ENCODE measurements at places on chromosomes 13 and 19.

DNA sequence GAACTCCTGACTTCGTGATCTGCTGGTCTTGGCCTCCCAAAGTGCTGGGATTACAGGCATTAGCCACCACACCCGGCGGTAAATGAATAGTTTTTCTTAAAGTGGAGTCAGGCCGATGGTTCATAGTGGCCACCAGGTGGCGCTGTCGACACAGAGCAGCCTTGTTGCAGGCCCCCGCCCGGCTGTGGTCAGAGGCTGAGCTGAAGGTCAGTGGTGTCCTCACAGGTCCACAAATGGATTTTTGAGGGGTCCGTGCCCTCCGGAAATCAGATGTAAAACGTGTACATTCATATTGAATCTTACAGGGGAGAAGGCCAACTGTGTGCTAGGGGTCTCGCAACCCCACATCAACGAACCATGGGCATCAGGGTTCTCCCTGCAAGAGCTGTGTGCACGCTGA, 13.4 kb upstream of the WDR18 start:
- no peak for DNase-seq

DNA sequence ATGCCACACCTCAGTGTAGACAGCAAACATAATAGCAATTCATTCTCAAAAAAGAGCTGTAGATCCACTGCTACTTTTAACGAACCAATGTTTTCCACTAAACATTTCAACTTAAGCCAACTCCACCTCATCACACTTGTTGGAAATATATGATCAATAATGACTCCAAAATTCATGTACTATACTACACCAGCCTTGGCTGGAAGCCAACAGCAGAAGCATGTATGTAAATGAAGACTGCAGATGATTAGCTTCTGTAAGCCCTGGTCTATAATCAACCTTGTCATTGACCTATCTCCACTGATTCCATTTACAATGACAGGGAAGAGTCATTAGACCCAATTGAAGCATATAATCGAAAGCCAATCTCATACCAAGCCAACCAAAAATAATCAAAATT, 71.7 kb downstream of the STK24 start:
- DNase-seq, result no peak

GRCh38 chr13:66927562-66927961, 302.6 kb downstream of the PCDH9 start:
- no peak for DNase-seq

GRCh38 chr19:40466219-40466984, 399 bp upstream of the SPTBN4 start:
- peak; percentile 44 for DNase-seq

GRCh38 chr13:19672990-19673389, 39.5 kb downstream of the MPHOSPH8 start:
- no peak for DNase-seq

DNA sequence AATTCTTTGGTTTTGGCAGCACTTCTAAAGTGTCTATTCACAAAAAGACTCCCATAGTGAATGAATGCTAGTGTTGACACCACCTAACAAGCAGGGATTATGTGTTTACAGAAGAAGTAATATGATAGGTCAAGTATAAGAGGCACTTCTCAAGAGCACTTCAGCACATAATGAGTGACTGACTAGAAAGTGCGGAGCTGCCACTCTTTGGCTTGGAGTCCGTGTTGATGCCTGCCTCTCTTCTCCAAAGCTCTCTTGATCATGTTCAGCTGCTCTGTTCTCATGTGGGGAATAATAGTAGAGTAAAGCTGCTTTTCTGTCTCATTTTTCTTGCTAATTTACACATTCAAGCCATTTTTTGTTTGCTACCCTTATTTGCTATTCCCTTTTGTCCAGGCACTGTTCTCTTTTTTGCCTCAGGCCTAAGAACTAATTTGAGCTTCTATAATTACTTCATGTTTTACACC, 22.7 kb upstream of the MAB21L1 start:
- no peak for DNase-seq

GRCh38 chr13:24173795-24174194, 13.3 kb downstream of the SPATA13 start:
- no peak for DNase-seq

DNA sequence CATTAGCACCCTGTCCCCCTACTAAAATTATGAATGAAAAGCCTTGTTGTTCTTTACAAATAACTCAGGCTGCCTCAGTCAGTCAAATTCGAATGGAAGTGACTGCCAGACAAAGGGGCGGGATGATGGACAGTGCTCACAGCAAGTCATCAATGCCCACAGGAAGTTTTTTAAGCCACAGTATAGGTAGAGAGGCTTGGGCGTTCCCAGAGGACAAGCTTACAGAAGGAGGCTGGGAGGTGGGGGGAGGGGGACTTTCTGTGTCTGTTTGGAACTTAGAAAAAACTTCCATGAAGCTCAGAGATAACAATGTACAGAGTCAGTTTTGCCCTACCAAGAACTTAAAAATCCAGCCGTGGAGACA, 18.5 kb upstream of the SPRY2 start:
- no peak for DNase-seq

DNA sequence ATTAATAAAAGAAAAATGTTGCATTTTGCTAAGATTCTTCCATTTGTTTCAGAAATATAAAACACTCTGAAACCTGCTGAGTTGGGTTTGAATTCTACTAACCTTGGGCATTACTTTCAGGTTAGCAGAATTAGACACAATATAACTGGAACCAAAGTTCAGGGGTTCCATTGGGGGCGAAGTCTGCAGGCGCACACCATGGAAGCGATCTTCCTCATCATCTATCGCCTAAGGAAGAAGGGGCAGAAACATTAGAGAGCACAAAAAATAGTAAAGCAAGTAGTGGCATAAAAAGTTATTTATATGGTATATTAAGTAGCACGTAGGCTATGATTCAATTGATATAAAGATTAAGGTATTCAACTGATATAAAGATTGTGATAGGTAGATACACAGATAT, 34.1 kb downstream of the CARD8 start:
- DNase-seq, result no peak

DNA sequence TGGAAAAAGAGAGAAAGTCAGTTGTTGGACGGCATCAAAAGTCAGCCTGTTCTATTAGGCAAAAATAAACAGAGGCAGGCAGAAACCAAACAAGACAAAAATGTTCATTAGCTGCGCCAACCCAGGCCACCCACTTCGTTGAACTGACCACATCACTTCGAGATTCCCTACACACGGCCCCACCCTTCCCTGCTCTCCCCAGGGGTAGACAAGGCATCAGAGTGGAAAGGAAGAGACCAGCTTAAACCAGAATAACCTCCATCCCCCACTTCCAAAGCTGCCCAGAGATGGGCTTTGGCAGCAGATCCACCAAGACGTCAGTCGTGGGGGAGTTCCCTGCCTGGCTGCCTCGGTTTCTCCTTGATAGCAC, 204.6 kb upstream of the TSHZ3 start:
- peak; percentile 35 for DNase-seq

DNA sequence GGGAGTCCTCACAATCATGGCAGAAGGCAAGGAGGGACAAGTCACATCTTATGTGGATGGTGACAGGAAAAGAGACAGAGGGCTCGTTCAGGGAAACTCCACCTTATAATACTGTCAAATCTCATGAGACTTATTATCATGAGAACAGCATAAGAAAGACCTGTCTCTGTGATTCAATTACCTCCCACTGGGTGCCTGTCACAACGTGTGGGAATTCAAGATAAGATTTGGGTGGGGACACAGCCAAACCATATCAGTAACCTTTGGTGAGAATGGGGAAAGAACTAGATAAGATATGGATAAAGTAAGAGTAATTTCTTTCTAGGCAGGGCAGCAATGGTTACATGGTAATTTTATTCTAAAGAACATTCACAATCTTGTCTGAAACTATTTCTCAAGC, 344.9 kb upstream of the KLF12 start:
- DNase-seq, result no peak

DNA sequence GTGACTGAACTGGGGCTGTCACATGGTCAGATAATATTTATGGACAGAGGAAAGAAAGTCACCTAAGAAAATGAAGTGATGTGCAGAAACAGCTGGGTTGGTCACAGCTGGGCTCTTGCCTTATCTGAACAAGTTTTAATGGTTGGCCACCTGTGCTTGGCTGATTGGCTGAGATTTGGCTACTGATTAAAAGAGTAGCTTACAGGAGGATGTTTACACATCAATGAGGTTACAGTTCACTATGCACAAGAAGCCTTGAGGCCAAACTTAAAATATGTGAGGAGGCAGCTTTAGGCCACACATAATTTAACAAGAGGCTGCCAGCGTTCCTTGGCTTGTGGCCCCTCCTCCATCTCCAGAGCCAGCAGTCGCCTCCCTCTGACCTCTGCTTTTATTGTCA, 99.2 kb upstream of the C1QTNF9B start:
- no peak for DNase-seq

- no peak for DNase-seq
These were observed 68.5 kb upstream of the KCTD15 start for GRCh38 chr19:33728141-33728540.

- DNase-seq, result no peak
These were observed 15.1 kb upstream of the ZNF507 start for GRCh38 chr19:32330213-32330857.

DNA sequence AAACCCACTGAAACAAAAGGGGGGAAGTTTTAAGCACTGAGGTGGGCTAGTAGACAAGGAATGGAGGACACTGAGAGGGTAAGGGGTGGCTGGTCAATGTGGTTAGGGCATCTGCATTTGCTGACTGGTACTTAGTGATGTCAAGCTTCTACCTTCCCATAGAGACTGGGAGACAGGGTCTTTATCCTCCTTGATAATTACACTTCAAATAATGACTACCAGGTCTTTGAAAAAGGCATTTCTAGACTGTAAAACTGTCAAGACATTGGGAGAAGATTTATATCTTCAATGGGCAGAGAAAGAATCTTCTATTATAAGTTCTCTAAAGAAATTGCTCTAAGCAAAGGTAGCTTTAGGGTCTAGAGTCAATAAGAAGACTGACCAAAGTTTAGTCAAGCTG, 1490.8 kb upstream of the PCDH20 start:
- no peak for DNase-seq

DNA sequence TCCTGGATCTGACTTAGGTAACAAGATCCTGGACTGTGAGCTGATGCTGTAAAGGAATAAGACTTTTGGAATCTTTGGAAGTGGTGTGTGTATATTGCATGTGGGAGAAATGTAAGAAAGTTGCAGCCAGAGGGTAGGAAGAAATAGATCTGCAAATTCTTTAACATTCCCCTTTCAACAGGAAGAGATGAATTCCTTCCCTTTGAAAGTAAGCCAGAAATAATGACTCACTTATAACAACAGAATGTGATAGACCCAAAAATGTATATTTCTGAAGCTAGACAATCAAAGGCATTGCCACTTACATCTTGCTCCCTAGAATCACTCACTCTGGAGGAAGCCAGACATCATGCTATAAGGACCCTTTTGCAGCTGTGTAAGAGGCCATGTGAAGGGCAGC, 9.8 kb upstream of the SIAH3 start:
- DNase-seq, result no peak

DNA sequence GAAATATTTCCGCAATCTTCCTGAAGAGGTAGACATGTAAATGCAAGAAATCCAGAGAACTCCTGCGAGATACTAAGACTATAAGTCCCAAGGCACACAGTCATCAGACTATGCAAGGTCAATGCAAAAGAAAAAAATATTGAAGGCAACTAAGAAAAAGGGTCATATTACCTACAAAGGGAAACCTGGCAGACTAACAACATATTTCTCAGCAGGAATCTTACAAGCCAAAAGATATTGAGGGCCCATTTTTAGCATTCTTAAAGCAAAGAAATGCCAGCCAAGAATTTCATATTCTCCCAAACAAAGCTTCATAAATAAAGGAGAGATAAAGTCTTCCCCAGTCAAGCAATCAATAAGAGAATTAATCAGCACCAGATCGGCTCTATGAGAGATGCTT, 298.5 kb upstream of the ATXN8OS start:
- no peak for DNase-seq

DNA sequence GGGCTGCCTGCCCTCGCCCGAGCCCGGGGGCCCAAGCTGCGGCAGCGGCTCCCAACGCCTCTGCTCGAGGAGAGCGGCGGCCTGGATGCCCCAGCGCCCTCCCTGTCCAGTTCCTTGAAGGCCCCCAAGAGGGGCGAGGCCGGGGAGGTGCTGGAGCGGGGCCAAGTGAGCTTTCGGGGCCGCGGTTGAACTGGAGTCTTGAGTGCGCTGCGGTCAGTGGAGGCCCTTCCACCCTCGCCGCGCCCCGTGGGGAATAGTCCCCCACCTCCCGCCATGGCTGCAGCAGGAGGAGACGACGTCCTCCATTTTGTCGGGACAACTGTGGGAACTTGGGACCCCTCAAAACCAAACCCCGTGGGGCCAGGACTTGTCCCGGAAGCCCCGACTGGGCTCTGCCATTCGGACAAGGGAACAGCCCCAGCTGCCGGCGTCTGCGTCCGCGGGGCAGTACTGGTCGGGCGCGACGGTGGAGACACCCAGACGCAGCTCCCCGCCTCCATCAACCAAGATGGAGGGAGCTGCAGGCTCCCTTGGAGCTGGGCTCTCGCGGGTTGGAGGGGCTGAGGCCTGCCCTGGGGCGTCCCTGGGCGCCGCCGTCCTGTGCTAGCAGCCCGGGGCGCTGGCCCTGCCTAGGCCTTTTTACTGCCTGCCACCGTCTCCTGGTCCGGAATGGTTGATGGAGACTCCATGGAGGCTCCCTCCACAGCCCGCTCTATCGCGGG, 736 bp upstream of the ZMYM5 start:
- DNase-seq, result peak; percentile 78

DNA sequence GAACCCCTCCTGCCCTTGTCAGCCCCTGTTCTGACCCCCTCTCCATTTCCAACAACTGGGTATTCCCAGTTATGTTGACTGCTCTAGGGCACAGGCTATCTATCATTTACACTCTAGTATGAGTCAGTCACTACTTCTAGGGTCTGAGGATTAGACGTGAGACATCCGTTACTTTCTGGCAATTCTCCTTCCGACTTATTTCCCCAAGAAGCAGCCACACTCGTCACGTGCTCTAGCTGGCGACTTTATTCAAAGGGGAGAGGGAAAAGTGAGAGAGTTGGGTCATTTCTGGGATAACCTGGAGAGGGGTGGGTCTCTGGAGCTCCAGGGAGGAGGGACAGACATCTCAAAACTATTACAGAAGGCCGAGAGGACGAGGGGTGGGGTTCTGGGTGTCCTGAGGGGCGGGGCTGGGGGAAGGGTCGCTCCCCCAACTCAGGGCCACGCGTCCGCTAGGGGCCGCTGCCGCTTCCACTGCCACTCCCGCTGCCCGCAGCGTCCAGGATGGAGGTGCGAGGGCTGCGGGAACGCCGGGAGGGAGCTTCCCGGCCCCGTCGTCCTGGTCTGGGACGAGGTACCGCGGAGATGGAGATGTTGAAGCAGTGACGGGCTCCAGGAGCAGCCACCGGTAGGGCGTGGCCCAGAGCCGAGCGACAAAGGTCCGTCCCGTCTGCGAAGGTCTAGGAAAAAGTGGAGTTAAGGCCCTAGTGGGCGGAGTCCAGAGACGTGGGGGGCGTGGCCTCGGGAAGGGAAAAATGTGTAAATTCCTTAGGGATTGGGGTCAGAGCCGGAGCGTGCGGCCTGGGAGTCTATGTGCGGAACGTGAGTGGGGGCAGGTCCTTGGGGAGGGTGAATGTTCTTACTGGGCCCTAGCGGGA, 8.9 kb downstream of the RTBDN start:
- no peak for DNase-seq

Data from ovary (tissue), 10 donors.